ENCODE measurements at places on chromosomes 13 and 19.

DNA sequence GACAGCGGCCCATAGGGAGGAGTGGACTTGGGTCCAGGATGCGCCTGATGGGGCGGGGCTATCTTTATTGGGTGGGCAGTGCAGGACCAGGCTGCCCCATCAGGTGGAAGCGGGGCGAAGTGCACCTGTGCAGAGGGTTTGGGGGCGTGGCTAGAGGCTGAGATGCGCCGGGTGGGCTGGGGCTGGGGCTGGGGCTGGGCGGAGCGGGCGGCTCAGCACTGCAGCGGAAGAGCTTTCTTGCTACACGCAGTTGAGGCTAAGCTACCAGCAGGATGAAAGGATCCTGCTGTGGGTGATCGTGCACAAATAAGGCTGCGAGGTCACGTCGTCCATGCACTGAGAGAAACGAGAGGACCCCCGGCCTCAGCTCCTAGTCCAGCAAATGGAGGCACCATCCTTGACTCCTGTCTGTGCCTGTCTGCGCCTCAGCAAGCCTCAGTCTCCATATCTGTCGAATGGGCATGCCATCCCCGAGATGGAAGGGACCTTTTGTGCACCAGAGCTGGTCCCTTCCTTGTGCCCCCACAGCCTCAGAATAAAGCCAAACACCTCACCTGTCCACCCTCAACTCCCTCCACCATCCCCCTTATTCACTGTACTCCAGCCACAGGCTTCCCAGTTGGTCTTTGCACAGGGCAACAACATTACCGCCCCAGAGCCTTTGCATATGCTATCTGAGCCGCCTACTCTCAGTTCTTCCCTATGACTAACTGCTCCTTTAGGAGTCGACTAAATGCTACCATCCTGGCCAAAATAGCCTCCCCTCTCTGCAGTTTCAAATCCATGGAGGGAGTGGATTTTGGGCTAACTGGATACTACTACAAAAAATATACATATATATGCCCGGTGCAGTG lies 21.0 kb upstream of the HOMER3 start:
- no peak for DNase-seq

- DNase-seq: no peak
These were observed 46.1 kb downstream of the LATS2 start for GRCh38 chr13:21015284-21015683.

- DNase-seq: no peak
These were observed 175.5 kb upstream of the SERP2 start for GRCh38 chr13:44197791-44198770.

DNA sequence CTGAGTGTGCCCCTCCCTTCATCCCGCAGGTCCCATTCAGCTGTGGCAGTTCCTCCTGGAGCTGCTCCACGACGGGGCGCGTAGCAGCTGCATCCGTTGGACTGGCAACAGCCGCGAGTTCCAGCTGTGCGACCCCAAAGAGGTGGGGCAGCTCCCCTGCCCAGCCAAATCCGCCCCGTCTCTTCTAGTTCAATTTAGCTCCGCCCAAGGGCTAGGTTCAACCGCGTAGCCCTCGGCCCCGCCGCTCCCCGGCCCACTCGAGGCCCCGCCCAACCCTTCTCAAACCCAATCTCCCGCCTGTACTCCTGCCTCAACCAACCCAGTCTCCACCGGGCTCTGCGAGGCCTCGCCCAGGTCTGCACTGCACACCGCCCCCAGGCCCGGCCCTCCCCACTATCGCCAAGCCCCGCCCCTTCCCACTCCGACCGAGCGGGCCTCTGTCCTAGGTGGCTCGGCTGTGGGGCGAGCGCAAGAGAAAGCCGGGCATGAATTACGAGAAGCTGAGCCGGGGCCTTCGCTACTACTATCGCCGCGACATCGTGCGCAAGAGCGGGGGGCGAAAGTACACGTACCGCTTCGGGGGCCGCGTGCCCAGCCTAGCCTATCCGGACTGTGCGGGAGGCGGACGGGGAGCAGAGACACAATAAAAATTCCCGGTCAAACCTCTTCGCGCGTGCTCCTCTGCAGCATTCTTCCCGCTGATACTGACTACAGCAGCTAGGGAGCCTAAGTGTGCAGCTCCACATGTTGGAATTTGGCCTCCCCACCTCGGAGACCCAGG lies 2.9 kb downstream of the ETV2 start:
- peak; percentile 46 for DNase-seq

DNA sequence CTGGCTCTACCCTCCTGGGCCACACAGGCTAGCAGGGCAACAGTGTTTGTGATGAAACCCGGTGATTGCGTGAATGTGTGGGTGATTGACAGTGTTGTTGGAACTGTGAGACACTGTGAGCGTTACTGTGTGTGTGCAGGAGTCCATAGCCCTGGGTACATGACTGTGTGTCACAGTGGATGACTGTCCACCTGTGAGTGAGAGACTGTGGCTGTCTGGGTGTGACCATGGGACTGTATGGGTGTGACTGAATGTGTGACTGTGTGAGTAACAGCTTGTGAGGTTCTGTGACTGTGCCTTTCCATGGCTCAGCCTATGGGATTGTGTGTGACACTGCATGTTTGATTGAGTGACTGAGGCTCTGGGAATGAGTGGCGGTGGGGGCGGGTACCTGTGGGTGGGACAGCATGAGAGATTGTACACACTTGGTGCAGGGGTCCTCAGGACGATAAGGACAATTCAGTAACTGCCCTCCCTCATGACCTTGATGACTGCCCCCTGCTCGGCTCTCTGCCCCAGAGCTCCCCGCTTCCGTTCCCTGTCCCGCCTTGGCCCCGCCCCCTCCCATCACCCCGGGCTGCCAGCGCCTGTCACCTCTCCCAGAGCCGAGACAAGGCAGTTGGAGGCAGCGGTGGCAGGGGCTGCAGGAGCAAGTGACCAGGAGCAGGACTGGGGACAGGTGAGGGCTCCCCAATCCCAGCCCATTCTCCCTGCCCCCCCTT lies at the start of gene GIPR:
GIPR (plus strand) TSS at position 602 of the 722 bp plus-strand sequence. CDS start 1,300 bp downstream, outside the sequence.
- DNase-seq: no peak

GRCh38 chr13:98677398-98677797 lies 75.1 kb downstream of the SLC15A1 start:
- no peak for DNase-seq

- DNase-seq: no peak
These were observed 818 bp upstream of the SLITRK1 start for GRCh38 chr13:83883061-83883523.

- DNase-seq: no peak
These were observed 44.1 kb downstream of the RFC3 start for GRCh38 chr13:33862016-33862415.

DNA sequence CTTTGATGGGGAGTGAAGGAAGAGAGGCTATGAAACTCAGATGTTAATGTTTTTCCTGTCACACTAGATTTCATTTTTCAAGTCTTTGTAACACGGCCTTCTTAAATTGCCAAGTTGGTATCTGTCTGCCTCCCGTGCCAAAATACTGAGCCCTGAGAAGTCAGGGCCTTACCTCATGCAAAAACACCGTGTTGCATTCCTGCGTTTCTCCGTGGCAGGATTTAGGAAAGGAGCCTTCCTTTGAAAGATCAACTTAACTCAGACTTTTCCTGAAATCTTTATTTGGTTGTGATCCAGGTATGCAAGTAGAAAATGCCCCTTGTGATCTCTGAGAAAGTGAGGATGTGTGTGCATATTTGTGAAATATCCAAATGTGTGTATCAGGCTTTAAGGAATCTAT lies 1291.0 kb upstream of the SLC10A2 start:
- no peak for DNase-seq

- peak; percentile 56 for DNase-seq
These were observed 218.0 kb upstream of the SERP2 start for GRCh38 chr13:44155422-44156293.

DNA sequence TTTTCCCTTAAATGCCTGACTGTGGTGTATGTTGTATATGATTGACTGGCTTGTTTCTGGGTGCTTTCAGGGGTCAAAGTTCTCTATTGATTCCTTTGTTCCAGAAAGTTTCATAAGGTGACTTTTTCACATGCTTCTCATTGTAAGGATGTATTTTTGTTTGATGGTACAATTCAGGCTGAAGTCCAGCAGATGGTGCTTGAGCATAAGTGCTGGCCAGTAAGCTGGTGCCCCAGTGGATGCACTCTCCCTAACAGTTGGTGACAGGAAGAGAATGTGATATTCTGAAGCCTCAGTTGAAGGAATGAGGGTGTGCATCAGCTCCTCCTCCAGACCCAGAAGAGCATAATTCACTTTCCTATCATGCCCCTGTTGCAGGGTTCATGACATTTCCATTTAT lies 1941.6 kb upstream of the PRR20A start:
- DNase-seq: no peak

GRCh38 chr13:114106526-114106925 lies 25.9 kb downstream of the RASA3 start:
- DNase-seq: no peak

GRCh38 chr13:68428292-68428691 lies 1198.2 kb upstream of the PCDH9 start:
- DNase-seq: no peak

DNA sequence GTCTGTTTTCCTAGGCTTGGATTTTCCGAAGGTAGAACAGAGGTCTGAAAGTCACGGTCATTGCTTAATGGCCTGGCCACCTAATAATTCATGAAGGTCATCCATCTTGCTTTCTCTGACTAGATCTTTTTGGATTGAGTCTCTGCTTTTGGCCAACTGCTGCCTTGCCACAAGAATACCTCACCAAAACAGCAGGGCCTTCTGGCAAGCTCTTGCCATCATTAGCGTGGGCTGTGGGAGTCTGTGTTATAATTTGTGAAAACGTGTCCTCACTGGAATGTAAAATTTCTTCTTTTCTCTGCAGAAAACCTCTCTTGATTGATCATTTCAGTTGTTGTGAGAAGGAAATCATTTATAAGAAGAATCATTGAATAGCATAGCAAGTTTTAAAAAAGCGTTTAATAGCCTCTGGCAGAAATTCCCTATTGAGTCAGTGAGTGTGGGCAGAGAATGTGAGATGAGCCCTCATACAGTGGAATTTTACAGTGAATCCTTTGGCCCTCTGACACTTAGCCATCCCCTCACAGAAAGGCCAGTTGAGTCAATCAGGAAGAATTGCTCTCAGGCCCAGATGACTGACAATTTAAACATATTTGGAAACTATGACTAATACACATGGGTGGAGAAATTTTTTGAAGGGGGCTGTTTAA lies 43.2 kb upstream of the ERICH6B start:
- DNase-seq: no peak

GRCh38 chr13:109541081-109541480 lies 245.3 kb downstream of the IRS2 start:
- no peak for DNase-seq

DNA sequence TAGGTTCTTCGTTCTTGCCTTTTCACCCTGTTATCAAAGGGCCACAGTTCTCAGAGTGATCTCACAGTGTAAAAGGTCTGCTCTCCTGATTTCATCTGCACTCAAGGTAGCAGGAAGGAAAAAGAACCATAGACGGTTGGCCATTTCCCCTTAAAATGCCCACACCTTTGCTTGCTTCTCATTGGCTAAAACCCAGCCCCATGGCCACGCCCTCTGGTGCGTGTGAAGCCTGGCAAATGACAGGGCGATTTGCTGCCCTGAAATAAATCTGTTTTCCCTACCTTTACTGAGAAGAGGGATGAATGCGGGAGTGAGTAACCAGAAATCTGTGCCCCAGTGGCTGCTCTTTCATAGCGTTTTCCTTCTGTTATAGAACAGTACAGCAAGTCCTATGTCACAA lies 269.3 kb downstream of the POU4F1 start:
- no peak for DNase-seq

GRCh38 chr13:44101347-44102083 lies 221.8 kb downstream of the LACC1 start:
- no peak for DNase-seq

- no peak for DNase-seq
These were observed 93.3 kb downstream of the OLFM4 start for GRCh38 chr13:53121919-53122318.

DNA sequence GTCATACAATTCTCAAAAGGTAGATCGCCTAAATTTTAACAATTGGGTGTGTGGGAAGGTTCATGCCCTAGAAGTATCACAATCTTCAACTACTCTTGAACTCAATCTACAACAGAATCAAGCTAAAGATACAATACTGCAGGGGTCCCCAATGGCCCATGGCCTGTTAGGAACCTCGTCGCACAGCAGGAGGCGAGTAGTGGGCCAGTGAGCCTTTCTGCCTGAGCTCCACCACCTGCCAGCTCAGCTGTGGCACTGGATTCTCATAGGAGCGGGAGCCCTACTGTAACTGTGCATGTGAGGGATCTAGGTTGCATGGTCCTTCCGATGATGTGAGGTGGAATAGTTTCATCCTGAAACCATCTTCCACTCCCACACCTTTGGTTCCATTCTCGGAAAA lies 230.6 kb downstream of the KLF12 start:
- DNase-seq: no peak

- DNase-seq: no peak
These were observed 57.4 kb downstream of the ESD start for GRCh38 chr13:46739447-46740098.

GRCh38 chr13:50677687-50678463 lies 165.6 kb downstream of the DLEU7 start:
- no peak for DNase-seq

GRCh38 chr19:18392926-18393325 lies 4.5 kb downstream of the LRRC25 start:
- DNase-seq: no peak

- DNase-seq: no peak
These were observed 82.5 kb downstream of the RUBCNL start for GRCh38 chr13:46304546-46304945.

GRCh38 chr13:112929783-112930055 lies 39.3 kb upstream of the MCF2L start:
- no peak for DNase-seq

DNA sequence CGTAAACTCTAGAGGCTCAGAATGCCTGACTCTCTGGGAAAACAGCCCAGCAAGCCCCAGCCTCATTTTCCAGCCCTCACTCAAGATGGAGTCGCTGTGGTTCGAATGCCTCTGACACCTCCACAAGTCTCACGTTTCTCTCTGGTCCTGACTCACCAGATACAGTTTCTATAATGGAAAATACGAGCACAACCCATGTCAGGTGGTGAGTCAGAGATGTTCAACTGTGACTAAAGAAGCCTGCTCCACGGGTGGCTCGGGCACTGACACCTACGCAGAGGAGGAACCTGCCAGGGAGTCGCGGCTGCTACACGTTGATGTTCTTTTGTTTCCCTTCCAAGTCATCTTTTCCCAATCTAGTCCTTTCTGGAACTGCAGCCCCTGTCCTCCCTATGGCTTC lies 87.1 kb upstream of the STK24 start:
- no peak for DNase-seq

- DNase-seq: no peak
These were observed 1227.1 kb downstream of the SLITRK1 start for GRCh38 chr13:82654861-82655855.

GRCh38 chr13:75666646-75667351 lies 30.7 kb downstream of the LMO7 start:
- no peak for DNase-seq

- DNase-seq: peak; percentile 28
These were observed 722 bp downstream of the COLGALT1 start for GRCh38 chr19:17555929-17556813.

Measured in hypothalamus (tissue), 51 donors.